ENCODE measurements at places on chromosomes 4 and X.

DNA sequence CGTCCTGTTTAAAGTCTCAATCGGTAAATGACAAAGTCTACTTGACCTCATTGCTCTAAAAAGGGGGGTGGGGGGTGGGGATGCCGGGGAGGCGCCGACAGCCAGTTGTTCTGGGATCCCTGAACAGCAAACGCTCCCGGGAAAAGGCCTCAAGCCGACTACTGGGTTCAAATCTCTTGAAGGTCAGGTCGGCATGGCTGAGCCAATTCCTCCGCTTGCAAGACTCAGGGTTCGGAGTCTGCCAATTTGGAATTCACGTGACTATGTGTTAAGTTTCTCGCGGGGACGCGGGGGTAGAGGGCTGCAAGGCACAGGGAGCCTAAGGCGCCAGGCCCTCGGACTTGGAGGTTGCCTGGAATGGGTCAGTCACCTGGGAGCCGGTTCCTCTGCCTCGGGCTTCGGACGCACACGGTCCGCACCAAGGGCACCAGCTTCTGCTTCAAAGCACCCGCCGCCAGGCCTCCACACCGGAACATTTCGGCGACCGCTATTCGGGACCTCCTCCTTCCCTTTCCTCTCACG lies 399 bp downstream of the AIFM1 start:
- DNase-seq = no peak

GRCh38 chr4:109662771-109663170 lies 40.5 kb downstream of the CASP6 start:
- DNase-seq = no peak

DNA sequence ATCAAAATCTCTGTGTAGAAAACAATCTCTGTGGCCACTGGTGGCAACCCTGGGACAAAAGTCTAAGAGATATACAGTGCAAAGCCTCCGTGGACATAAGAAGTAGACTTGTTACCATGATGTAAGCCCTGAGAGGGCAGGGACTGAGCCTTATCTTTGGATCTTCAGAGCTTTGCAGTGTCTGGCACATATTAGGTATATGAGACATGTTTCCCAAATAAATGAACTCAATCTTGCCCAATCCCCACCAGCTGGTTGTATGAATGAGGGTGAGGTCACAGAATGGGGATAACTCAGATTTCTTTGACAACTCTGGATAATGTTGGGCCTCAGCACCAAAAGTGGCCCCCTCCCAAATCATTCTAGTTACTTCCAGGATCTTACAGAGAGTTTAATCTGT lies 511.4 kb upstream of the DIPK2B start:
- DNase-seq = no peak

- no peak for DNase-seq
Measured at GRCh38 chrX:43333543-43333942, 322.6 kb upstream of the MAOA start.

DNA sequence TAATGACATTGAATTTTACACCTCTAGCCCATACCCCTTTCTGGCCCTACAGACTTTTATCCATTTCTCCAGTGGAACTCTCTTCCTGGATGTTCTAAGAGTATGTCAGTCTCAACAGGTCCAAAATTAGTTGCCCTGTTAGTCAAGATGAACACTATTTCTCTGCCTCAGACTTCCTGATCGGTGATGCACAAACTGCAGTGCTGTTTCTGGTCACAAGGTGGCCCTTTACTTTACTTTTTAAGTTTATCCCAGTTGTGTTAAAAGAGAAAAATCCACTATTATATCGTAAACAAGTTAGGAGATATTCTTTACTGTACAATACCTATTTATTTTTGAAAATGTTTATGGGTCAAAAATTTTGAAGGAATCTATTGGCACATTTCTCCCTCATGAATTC lies 13.1 kb downstream of the TCEAL7 start:
- no peak for DNase-seq

DNA sequence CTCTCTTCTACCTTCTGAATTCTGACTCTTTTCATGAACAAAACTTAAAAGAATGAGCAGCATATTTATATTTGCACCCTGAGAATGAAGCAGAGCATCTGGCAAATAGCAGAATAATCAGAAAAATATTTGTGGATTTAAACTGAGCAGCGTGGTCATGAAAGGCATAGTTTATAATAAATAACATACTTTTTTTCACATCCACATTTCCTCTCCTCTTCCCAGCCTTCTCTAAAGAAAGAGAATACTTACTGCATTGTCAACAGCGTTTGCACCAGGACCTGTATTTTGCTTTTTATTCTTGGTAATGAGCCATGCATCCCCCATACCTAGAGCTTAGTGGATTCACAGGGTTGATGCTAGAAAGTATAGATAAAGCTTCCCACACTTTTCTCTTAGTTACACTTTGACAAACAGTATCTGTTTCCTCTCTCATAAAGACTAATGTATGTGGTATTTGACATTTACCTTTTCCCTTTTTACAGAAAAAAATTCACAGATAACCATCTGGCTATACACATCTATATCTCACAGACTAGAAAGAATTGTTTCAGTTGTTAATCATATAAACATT lies 131.5 kb downstream of the PRSS12 start:
- no peak for DNase-seq

DNA sequence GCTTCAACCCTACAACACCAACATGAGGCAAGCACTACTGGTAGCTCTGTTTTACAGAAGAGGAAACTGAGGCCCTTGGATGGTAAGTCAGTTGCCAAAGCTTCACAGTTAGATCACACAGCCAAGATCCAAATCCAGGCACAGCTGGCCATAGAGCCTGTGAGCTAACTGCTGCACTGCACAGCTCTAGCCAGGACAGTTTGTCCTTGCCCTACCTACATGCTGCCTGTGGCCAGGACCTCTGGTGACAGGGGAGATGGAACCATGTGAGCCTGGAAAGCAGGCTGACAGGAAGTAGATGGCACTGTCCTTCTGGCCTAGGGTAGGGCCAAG lies 257.8 kb downstream of the FBXW7 start:
- DNase-seq = no peak

DNA sequence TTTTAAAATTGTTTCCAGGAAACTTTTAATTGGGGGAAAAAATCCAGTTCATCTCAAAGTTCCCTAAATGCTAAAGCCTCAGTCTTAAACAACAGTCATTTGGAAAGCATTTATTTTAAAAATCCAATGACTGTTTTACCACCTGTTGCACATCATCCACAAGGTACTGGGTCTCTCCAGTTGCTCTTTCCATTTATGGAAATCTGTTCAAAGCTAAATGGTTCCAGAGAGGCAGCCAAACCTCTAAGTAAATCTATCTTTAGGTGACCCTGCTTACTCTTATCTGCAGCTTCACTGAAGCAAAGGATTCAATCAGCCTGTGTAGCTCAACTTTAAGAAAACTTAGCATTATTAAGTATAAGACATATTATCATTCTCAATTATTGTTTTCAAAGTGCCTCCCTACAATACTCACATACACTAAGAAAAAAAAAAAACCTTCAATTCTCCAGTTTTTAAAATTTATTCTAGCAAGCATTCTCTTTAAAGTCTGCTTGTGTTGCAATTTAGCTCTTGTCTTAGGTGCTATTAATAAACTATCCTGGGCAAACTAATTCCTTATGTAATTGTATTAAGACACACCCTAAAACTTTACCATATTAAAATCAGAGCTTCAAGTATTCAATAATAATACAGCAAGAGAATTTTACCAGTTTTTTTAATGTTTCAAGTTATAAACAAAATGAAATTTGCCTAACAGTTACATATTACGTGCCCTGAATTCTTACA lies 60.6 kb downstream of the NOCT start:
- no peak for DNase-seq

GRCh38 chr4:85514117-85514516 lies 39.2 kb downstream of the ARHGAP24 start:
- no peak for DNase-seq

Measured in stimulated activated CD8-positive, alpha-beta memory T cell treated with anti-CD3 and anti-CD28 coated beads, Interleukin-15, amount 100 ng/mL, for 4 hours (primary cell).